Cortex of kidney (tissue), 1 donor: ENCODE measurements at places on chromosomes 11 and 22.

DNA sequence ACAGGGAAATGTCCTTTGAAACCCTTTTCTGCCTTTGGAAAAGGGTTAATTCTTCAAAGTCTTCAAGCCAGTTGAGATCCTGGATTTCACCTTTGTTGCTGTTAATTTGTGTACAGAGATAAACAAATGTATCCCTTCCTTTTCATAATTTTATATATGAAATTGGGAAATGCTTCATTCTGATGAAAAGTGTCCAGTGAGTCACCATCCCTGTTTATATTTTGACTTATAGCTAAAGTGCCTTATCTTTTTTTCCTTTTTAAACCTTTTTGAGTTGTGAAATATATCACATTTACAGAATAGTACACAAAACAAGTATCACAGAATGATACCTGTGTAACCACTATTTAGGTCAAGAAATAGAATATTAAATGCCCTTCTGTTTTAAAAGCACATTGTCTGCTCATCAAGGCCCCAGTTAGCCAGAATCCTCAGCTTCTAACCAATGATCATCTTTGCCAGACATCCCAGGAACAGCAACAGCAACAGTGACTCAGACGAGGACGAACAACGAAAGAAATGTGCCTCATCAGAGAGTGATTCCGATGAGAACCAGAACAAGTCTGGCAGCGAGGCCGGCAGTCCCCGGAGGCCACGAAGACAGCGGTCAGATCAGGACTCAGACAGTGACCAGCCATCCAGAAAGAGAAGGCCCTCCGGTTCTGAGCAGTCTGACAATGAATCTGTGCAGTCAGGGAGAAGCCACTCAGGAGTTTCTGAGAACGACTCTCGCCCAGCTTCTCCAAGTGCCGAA lies 27.3 kb downstream of the CTR9 start:
- no peak for DNase-seq

DNA sequence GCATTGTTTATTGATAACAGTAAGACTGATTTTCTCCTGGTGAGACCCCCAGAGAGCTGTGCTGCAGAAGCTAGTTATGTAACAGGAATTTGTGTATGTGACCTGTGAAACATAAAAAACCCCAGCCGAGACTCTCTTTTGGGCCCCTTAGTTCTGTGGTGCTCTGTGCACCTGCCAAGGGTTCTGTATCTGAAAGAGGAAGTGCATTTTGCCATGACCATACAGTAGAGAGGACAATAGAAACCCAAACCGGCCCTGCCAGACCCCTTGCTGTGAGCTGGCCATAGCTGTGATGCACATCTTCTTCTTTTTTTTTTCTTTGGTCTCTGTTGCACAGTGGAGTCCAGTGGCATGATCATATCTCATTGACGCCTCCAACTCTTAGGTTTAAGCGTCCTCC lies 31.4 kb upstream of the APOL5 start:
- DNase-seq, result no peak

GRCh38 chr22:43205748-43206508 lies 19.0 kb upstream of the TTLL12 start:
- DNase-seq, result no peak

GRCh38 chr22:35961480-35962295 lies 66.9 kb downstream of the RBFOX2 start:
- DNase-seq, result no peak

DNA sequence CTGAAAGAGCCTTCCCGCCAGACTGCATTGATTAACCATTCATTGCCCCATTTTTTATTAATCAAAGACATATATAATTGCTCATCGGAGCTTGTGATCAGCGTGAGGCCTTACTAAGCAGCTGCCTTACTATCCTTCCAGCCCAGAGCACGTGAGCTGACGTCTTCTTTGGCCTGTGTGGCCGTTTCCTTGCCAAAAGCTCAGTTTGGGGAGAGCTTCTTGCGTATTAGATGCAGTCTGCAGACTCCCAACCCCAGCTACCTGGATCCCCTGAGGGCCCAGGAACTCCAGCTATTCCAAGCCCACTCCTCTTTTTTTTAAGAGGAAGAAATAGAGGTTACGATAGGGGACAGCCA lies 784 bp upstream of the SLC43A3 start:
- DNase-seq, result no peak

DNA sequence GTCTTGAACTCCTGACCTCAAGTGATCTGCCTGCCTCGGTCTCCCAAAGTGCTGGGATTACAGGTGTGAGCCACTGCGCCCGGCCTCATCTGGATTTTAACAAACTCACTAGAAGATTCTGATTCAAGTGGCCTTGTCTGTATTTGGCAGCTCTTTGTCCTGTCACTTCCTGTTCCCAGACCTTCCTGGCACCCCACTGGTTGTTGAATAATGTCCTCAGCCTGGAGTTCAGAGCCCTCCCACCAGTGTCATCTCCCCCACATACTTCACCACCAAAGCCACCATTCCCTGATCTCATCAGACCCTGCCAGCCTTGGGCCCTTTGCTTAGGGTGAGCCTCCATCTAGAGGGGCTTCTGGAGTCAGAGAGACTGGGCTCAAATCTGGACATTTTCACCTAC lies 3.3 kb downstream of the PELI3 start:
- no peak for DNase-seq

DNA sequence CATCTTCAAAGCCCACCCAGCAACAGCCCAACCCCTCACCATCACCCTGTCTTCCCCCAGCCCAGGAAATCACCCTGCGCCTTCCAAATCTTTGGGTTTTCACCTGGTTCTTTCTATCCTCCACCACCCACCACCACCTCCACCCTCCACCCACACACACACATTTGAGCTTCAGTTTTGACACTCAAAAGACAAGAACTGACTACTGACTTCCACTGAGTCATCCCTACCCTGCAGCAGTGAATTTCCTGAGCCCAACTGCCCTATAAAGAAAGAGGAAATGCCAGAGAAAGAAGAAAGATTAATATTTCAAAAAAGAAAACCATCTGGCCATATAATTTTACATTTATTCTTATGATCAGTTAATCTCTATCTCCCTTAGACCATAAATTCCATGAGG lies 137.5 kb downstream of the CHST1 start:
- no peak for DNase-seq

DNA sequence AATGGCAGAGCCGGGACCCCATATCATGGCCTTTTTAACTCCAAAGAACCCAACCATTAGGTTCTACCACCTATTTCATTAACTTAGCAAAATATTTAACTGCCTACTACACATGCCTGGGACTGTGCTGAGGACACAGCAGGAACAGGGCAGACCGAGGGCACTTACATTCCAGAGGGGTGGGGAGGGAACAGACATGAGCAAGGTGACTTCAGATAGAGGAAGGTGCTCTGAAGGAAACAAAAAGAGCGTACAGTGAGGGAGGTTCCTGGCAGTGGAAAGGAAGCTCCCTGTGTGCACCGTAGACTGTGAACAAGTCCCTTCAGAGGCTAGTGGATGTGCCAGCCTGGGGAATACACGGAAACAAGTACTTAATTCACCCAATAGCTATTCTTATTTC lies 82.8 kb downstream of the NAT10 start:
- no peak for DNase-seq

- DNase-seq, result no peak
Observed at GRCh38 chr11:128825050-128825784, 41.9 kb downstream of the KCNJ1 start.

DNA sequence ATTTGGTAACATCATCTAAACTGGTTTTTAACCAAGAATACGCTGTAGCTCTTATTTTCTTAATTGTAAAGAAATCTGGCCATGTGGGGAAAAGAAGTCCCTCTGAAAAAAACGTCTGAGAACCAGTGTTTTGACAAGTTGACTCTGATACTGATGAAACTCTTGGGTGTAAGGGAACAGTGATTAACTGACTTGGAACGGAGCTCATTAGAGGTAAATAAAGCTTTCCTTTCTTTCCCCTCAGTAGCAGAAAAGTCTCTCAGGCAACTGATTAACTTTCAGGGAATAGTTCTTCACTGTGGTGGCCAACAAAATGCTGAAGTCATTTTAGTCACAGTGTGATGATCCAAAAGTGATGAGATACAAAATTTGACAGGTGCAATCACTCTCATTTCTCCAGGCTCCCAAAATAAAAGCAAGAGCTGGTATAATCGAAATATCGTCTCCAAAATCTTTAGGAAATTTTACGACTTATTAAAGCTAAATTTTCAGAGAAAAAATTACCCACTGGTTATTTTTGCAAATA lies 52.3 kb downstream of the SLC36A4 start:
- no peak for DNase-seq

- DNase-seq, result no peak
Observed at GRCh38 chr22:46251266-46251665, 1.2 kb upstream of the CDPF1 start.

DNA sequence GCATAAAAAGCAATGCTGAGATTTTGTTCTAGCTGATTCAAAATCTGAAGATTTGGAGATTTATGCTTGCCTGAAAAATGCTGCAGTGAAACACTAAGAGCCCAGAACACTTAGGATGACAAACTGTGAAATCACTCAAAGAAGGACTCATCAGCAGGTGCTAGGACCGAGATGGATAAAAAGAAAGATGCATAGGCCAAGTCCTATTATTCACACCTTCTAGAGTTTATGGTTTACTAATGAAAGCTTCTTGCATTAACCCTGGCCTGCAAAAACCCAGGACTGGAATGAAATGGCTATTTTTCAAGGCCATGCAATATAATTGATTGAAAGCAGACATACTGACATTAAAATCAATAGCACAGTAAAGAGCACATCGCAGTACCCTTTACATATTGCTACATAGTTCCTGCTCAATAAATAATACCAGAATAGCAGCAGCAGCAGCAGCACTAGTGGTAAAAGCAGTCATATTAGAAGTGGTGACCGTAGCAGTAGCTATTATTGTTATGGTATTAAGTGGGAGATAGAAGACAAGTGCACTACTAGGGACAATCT lies 161.7 kb downstream of the RAB38 start:
- DNase-seq, result no peak

DNA sequence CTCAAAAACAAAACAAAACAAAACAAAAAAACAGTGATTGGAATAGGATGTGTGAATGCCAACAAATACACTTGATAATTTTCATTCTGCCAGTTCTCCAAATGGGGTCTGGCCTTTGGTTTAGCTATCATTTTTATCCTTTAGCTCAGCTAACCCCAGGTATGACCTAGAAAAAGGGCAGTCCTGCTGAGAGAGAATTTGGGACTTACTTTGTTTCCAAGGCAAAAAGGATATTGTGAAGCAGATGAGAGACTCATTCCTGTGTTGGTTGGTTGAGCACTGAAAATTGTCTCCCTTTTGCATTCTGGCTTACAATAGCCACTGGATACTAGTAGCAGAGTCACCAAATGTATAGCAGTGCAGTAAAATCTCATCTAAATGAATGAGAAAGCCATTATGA lies 8.9 kb downstream of the TTC9C start:
- DNase-seq, result no peak

GRCh38 chr11:69189059-69189458 lies 33.3 kb downstream of the SMIM38 start:
- no peak for DNase-seq

GRCh38 chr11:32921204-32921603 lies 28.6 kb downstream of the QSER1 start:
- DNase-seq, result no peak

DNA sequence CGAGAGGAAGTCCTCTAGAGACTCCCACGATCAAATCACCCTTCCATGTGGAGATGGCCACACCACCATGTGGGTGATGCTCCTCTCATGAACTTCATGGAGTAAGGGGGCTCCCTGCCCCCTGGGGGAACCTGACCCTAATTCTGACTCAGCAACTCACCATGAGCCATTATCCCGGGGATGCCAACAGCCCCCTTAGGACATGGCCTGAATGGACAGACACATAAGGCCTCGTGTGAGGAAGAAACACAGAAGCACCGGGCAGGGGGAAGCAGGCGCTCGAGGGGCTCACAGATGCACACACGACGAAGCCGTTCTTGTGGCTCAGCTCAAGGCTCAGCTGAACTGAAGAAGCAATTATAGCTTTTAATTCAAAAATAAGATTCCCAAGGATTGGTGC lies 99.5 kb upstream of the BID start:
- DNase-seq, result no peak

DNA sequence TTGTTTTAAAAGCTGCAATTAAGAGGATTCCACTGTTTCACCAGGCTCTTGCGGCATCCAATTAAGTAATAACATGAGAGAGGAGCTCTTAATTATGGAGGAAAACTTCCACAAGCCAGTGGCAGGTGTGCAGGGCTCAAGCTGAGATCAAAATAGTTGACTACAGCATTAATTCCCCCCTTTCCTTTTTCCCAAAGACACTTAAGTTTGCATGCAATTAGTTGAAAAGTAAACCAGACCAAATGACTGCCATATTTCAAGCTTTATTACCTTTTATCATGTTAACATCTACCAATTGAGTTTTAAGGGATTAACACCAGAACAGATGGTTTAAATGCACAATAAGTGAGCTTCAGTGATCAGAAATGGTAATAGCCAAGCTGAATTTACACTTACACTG lies 32.1 kb downstream of the FAM168A start:
- no peak for DNase-seq

GRCh38 chr11:22668005-22668796 lies 1.8 kb downstream of the GAS2 start:
- no peak for DNase-seq

- no peak for DNase-seq
Observed at GRCh38 chr11:47234669-47235100, 13.9 kb downstream of the ACP2 start.

GRCh38 chr11:121654259-121654842 lies 201.6 kb upstream of the SORL1-AS1 start:
- DNase-seq, result no peak

DNA sequence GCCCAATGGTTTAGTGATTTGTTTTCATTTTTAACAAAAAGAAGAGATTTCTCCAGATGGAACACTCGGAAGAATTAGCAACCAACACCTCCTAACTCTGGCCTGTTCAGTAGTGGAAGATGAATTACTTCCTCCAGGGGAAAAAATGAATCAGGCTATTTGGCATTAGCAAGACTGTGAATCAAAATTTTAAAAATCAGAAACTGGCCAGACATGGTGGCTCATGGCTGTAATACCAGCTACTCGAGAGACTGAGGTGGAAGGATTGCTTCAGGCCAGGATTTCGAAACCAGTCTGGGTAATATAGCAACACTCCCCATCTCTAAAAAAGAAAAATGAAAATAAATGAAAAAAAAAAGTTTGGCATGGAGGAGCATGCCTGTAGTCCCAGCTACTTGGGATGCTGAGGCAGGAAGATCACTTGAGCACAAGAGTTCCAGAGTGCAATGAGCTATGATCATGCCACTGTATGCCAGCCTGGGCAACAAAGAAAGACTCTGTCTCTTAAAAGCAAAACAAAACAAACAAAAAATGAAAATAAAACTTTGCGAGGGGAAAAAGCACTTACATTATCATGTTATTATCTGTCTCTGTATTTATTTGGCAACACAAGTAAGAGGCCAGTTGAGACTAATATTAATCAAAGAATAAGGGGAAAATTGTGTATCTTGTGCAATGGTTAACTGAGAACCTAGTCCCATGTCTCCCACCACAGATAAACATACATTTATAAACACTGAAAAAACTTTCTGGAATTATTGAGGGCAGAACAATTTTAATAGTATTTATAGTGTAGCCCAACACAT lies 796.3 kb upstream of the ANO3 start:
- DNase-seq, result no peak

- no peak for DNase-seq
Observed at GRCh38 chr11:125124618-125124992, 13.2 kb upstream of the TMEM218 start.
